Memory B cell (primary cell): ENCODE measurements at places on chromosomes 5 and 9.

DNA sequence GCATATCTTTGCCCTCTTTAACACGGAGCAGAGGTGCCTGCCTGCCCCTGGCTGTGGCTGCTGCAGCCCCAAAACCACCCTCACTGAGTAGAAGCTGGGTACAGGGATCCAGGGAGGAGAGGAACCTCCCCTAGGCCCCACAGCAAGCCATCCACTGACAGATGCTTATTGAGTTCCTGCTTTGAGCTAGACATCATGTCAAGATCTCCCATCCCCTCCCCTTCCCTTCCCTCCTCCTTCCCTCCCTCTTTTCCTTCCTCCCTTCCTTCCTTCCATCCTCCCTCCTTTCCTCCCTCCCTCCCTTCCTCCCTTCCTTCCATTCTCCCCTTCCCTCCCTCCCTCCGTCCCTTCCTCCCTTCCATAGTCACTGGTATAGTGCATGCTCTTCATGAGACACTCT, 29.3 kb downstream of the GOLGA2 start:
- DNase-seq = no peak

- DNase-seq = no peak
These were observed 119.5 kb downstream of the SYK start for GRCh38 chr9:90921104-90921503.

GRCh38 chr9:18658804-18659705, 185.1 kb downstream of the ADAMTSL1 start:
- no peak for DNase-seq

- no peak for DNase-seq
These were observed 3.0 kb downstream of the RECK start for GRCh38 chr9:36039696-36040095.

GRCh38 chr5:110753600-110753999, 14.8 kb downstream of the SLC25A46 start:
- DNase-seq = no peak

DNA sequence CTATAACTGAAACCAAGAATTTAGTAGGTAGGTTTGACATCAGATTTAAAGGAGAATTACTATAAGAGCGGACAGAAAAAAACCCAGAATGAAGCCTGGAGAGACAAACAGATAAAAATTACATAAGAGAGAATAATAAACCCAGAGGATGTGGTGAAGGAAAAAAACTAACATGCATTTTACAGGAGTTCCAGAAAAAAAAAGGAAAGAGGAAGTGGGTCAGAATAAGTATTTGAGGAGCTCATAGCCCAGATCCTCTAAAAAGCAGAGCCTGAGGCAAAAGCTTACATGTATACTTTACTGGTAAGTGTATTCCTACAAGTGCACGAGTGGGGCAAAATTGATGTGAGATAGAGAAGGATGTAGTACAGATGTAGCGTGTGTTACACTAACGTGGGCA, 43.1 kb upstream of the NAA35 start:
- DNase-seq = no peak
